PC-3 (cell line): ENCODE measurements at places on chromosomes 16 and 17. TPM values are rescaled to one million over a fixed set of nuclear protein-coding genes. Genes with fewer than 3 reads are reported as not detected.

- no peak for DNase-seq
Measured at GRCh38 chr16:4679156-4679849, 14.1 kb upstream of the NUDT16L1 start.

DNA sequence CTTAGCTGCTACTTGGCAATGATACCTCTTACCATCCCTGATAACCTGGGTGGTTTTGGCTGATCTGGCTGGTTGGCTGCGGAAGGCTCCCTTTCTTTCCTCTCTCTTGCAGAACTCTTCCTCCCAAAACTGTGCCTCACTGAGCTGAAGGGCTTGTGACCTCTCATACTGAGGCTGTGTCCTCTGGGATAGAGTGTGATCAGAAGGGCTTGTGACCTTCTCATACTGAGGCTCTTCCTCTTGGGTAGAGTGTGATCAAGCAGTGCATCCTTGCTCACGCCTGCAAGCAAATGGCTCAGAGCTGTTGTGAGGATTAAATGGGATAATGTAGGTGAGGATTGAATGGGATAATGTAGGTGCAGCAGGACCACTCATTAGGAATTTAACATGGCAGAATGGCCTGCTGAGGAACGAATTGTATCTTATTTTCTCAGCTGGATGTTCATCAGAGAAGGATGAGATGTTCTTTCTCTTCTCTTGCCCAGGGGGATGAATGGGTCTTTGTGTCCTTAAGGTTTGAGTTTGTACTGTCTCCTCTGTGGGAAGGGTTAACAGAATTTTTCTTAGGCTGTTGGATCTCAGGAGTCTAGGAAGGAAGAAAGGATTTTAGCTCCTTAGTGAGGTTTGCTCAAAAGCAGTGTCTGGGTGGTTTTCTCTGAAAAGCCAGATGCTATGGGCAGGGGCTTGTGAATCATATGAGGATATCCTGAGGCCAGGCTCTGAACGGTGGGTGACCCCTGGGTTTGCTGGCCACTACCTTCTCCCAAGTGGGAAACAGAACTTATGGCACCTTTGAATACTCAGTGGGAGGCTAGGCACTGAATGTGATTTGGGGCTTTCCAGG is 130.0 kb upstream of the HS3ST2 start:
- no peak for DNase-seq

GRCh38 chr17:351875-352420 is 659 bp downstream of the RPH3AL start:
- DNase-seq: no peak

GRCh38 chr17:2138761-2139160 is 83.9 kb downstream of the HIC1 start:
- no peak for DNase-seq

DNA sequence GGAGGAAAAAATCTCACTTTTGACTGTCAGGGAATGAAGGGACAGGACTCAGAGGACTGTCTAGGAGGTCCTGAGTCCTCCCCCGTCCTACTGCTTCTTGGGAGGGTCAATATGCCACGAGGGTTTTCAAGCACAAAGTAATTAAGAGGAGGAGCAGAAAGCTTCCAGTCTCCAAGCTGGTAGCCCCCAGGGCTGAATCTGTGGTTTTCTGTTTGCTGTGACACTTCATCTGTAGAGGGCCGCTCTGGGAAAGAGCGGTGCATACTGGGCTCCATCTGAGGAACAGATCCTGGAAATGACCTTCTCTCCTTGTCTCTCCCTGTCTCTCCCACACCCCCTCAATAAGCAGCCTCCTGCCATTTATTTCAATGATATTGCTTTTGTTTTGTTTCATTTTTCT is 180.1 kb upstream of the SDK2 start:
- DNase-seq: no peak

DNA sequence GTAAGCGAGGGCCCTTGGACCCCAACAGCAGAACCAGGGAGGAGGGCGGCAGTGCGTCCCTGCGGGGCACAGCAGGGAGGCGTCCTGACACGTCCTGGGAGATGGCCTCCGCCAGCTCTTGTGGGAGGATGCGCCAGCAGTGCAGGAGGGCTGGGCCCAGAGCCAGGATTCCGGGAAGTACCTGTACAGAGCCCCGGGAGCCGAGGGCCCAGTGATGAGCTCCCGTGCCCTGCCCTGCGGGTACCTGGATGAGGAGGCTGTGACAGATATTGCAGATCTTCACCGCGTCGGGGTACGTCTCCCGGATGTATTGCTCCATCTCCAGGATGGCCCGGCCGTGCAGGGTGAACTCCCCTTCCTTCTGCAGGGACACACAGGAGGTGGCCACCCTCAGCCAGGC is 23.1 kb downstream of the KDM8 start:
- DNase-seq: no peak

Gene CCL18
- total RNA-seq: not detected in 2 replicates

DNA sequence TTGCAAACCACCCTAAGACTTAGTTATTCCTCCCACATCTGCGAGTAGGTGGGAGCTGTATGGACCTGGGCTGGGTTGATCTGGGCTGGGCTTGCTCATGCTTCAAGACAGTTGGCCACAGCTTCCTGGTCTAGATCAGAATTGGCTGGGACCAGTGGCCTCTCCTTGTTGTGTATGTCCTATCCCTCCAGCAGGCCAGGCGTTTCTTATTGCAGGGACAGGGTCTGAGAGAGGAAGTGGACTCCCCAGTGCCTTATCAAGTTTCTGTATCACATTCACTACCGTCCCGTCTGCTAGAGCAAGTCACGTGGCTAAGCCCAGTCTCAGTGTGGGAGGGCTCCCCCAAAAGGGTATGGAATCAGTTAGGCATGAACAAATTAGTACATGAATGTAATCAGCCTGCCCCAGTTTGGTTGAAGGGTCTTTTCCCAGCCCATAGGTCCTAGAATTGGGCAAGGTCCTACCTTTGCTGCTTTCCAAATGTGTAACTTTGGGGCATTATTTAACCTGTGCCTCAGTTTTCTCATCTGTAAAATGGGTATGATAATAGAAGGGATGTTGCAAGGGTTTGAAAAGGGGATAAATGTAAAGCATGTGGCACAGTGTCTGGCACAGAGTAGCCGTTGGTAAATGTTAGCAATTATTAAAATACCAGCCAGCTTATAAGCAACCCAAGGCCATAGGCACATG is 36.0 kb downstream of the NKD1 start:
- DNase-seq: no peak

Gene SLC6A2
- total RNA-seq: not detected in 2 replicates

Gene ABI3
- not detected in 2 replicates for total RNA-seq

DNA sequence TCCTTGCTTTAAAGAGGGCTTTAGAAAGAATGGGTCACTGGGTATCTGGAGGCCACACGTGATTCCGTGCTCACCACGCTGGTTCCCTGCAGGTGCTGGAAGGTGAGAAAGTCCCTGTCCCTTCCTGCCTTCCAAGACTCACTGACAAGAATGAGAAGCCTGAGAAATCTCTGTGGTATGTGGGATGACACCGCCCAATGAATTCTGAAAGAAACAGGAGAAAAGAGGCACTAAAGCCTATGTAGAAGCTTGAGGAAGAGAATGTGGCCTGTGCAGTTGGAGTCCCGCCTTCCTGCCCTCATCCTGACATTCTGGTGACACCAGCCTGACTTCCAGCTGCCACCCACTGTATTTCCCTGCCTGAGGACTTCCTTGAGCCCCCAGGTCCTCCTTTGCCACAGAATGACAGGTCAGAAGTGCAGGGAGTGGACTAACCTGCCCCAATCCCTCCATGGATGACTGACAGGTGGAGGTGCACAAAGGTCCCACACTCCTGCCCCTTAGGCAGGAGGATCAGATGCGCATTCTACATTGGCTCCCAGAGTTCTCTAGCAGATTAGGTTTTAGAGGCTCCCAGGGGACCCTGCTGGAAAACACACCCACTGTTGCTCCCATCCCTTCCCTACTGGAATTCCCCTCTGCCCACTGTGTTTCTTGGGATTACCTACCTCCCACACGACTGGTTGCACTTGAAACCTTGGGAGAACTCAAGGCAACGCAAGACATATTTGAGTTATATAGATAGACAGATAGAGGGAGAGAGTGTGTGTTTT is 38.6 kb upstream of the TENT4B start:
- DNase-seq: peak; percentile 35

Gene RND2
- 0.12 and 0.29 TPM in 2 replicates for total RNA-seq

DNA sequence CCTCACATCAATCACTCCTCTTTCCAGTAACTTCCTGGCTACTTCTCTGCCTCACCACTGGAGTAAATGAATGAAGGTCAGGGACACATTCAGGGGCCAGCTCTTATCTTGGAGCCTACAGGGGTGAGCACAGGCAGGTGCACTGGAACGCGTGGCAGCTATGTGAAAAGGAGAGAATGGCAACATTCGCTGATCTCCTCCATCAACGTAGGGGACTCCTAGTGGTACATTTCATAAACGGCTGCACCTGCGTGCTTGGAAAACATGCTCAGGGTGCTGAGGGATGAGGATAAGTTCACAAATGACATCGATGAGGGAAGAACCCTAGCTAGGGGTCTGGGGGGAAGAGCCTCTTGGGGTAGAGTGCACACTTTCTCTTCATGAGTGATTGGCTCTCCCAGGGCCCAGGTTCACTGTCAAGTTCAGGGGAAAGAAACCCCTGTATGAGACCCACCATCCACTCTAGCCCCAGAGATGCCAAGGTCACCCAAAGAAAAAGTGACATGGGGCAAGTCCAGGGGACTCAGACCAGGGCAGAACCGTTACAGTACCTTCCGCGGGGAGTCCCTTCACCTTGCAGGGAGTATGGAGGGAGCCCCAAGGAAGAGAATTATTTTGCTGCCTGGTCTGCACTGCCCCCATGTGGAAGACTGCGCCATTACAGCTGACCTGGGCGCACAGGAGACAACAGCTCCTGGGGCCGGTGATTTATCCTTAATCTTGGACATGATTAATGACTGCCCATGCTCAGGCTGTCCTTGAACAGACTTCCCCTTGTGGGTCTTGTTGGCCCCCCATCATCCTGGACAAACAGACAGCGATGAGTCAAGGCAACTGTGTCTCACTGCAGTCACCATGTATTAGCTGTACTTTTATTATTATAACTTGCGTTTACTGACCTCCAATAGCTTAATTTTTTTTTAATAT is 30.1 kb downstream of the VAC14 start:
- peak; percentile 76 for DNase-seq

Gene TEX19
- 0.46 and 1.2 TPM in 2 replicates for total RNA-seq

DNA sequence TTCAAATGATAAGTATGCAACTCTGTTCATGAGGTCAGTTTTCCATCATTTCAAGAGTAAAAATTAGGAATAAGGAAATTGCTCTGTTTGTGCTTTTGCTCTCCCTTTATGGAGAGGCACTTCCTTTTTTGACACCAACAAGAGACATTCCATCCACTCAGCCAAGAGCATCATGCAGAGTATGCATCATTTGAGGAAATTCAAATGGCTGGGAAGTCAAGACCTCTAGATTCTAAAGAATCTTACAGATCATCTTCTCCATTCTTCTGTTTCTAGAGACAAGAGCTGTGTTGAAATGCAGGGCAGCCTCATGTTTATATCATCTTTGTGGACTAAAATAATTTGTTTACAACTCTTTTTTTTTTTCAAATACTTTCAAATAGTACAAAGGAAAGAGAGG is 669.4 kb downstream of the CDH11 start:
- DNase-seq: no peak

- no peak for DNase-seq
Measured at GRCh38 chr16:67963662-67964321, 4.6 kb downstream of the SLC12A4 start.

GRCh38 chr16:49760815-49761214 is 95.1 kb downstream of the ZNF423 start:
- DNase-seq: no peak

Gene C17orf100
- total RNA-seq: 0.15 TPM in 1 of 2 replicates, not detected in the other

DNA sequence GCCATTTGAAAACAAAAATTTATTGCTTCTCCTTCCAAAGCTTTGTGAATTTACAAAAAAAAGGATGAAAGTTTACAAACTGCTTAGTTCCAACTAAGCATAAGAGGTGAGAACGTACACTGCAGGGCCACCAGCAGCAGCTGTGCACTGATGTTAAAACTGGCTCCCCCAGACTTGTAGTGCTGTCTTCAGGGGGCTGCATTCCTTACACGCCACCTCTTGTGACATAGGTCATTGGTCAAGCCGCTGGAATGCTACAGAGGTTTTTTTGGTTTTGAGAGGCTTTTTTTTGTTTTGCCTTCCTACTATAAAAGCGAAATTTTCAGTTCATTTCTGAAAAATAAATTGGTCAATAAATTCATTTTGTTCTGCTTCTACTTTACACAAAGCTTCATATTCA is 6.9 kb downstream of the IFT20 start:
- DNase-seq: no peak

DNA sequence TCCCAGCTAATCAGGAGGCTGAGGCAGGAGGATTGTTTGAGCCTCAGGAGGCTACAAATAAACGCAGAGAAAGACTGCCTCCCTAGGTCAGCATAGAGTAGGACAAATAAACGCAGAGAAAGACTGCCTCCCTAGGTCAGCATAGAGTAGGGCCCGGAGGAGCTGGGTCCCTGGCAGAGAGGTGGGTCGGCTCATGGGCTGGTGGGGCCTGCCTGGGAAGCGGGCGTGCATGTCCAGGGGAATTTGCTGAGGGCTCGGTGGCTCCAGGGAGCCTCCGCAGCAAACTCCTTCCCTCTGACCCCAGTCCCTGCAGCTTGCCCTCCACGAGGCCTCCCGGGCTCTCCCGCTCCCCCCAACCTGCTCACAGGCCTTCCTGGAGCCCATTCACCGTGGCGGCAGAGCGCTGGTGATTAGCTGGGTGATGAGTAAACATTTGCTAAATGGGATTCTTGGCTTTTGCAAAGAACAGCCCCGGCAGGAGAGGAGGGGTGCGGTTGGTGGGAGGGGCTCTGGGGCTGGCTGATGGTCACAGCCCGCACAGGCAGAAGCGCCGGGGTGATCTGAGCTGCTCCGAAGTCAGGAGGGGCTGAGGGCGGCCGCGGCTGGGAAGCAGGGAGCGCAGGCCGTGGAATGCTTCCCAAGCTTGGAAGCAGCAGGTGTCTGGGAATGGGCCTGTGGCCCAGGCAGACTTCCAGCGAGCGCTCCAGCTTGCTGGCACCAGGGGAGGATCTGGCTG is 93.1 kb downstream of the RTN4RL1 start:
- peak; percentile 47 for DNase-seq

GRCh38 chr16:3904875-3905274 is 24.4 kb upstream of the CREBBP start:
- DNase-seq: no peak

Gene PAM16
- 91.2 and 95.5 TPM in 2 replicates for total RNA-seq
